Stimulated activated CD8-positive, alpha-beta memory T cell treated with anti-CD3 and anti-CD28 coated beads, Interleukin-7, amount 100 ng/mL, for 4 hours (primary cell): ENCODE measurements at places on chromosomes 11 and 22.

DNA sequence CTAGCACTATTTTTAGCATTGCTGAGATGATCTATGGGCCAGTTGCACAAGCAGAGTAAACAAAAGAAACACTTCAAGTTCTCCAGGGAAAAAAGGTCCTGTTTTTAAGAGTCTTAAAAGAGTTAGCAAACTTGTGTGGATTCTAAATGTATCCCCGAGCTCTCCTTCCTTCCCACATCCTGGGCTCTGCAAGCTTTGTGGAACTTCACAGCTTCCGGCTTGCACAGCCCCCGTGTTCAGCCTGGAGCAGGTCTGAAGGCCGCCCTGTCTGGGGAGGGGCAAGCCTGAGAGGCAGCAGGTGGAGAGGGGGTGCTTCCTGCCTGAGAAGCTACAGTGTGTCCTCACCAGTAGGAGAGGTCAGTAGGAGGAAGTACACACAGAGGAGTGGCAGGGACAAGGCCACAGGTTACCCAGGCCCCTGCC is 35.1 kb upstream of the SUSD2 start:
- DNase-seq: no peak

- no peak for DNase-seq
Measured at GRCh38 chr22:23722724-23723123, 28.2 kb downstream of the ZNF70 start.

DNA sequence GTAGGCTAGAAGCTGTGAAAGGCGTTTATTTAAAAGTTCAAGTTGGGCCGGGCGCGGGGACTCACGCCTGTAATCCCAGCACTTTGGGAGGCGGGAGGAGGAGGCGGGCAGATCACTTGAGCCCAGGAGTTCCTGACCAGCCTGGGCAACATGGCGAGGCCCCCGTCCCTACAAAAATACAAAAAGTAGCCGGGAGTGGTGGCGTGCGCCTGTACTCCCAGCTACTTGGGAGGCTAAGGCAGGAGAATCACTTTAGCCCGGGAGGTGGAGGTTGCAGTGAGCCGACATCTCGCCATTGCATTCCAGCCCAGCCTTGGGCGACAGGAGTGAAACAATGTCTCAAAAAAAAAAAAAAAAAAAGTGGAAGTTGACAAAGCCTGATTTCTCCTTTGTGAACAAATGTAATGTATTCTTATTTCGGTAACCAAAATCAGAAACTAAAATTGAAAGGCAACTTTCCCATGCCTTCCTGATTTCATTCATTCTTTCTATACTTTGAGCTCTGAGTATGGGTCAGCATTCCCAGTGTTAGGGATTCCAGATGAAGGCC is 825 bp downstream of the PTPMT1 start:
- DNase-seq: no peak

DNA sequence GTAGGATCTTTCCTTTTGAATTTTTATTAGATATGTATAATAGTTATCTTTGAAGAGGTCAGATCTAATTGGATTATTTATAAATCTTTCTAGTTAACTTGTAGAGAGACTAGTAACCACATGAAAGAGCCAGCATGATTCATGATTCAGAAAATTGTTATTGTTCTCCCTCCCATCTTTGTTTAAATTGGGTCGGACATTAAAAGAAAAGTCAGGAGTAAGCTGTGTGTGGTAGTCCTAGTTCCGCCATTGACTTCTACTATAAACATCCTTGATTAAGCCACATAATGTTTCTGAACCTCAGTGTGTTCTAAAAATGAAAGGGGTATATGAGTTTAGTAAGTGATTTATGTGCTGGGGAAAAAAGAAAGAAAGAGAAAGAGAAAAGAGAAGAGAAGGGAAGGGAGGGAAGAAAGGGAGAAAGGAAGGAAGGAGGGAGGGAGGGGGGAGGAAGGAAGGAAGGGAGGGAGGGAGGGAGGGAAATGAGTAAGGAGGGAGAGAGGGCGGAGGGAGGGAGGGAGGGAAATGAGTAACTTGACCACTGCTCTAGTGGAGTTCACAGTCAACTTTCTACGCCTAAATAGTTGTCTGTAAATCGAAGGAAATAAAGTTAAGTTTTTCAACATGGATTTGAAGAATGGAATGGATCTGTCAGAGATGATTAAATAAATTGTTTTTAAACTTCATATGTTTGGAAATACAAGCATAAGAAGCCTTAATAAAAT is 32.9 kb downstream of the SIK2 start:
- DNase-seq: no peak

GRCh38 chr11:24592360-24592759 is 95.5 kb downstream of the LUZP2 start:
- no peak for DNase-seq
